NCI-H187 treated with DMSO at 0.1 percent for 48 hours (cell line): ENCODE measurements at places on chromosomes 11 and 22.

DNA sequence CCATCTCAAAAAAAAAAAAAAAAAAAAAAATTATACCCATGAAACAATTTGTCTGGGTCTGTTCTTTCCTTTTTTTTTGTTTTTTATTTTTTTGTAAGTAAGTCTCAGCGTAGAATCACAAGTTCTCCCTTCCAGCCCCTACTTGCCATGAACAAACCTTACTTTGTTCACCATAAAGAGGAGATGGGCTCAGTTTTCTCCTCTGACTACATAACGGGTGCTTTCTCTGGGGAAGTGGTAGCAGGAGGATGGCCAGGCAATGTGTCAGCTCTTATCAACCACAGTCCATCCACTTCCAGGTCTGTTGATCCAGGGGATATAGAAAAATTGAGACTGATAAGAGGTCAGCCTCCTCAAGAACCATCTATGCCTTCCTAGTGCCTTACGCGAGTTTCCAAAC, 11.0 kb downstream of the ASCC2 start:
- DNase-seq, result no peak

DNA sequence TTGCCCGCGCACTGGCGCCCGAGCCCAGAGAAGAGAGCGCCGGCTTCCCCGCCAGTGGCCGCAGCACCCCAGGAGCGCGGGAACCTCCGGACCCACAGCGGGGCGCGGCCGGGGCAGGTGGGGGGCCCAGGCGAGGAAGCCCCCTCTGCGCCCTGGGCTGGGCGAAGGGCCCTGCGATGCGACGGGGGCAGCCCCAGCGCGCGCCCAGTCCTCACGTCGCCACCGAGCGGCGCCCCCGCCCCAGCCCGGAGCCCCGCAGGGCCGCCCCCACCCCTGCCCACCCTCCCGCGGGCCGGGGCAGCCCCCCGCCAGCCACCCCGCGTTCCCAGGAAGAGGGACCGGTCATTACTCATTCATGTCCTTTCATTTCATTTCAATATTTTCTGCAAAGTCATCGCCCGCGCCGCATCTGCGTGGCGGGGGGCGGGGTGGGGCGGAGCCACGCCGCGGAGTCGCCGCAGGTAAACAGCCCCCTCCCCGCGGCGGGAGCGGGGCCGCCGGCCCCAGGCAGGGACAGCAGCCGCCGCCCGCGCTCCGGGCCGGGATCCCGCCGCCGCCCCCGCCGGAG, 673 bp upstream of the PANX2 start:
- no peak for DNase-seq

DNA sequence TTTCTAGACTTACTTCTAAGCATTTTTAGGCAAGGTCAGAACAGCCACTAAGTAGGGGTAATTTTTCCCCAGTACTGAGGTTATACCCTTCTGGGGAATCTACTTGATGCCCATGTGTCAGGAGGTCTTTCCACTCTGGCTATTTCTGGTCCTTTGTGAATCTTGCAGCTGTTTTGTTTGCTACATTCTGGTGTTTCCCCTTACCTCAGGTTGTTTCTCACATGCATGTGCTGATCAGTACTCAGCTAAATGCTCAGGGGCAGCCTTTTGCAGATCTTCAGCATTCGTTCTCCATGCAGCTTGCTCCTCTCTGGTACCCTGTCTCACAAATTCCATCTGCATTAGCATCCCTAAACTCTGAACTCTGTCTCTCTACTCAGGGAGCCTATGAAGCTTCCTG, 303.6 kb downstream of the SOX6 start:
- no peak for DNase-seq

DNA sequence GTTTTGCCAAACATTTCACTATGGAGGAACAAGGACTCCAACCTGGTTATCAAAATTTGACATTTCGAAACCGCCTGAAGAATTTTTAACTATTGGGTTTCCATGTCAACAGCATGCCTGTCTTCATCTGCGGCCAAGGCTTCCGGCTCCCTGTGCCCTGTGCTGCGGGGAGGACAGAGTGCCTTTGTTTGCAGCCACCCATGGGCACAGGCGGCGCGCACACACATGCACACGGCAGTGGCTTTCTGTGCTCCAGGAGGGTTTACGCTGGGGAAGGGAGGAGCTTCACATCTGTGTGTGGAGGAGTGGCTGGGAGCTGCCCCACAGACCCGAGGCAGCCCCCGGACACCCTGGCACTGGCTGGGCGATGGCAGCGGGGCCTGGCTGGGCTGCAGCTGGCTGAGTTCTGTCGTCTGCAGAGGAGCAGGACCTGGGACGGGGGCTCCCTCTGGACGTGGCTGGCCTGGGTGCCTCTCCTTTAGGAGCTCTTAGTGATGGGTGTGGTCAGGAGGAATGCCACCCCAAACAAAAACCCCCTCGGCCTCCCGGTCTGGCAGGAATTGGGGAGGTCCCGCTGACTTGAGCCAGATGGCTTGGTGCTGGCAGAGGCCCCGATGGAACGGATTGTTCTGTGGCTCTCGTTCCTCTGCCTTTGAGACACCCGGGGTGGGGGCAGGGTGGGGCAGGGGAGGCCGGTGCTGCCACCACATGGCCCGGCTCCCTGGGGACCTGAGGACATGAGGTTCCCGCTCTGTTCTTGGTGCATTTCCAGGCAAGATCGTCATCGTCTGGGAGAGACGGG, 1290.9 kb downstream of the BRD1 start:
- DNase-seq, result no peak

DNA sequence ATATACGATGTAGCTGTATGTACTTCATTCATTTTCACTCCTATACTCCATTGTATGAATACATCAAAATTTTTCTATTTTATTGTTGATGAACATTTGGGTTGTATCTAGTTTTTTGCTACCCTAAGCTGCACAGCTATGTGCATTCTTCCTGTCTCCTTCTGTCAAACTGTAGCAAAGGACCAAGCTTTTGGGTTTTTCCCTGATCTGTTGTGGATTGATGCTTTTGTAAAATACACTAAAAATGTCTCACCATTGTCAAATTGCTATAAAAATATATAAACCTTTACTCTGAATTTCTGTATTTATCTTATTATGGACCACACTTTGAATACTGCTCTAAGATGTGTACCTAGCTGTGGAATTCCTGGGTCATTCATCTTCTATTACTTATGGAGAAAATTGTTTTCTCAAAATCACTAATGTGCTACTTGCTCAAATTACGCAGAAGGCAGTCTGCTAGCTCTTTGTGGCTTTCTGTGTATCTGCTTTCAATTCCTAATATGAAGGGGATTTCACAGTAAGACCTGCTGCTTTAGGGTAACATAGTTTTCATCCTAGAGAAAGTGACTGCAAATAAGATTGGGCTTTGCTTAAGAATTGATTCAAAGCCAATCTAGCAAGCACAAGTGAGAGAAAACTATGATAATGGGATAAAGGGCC, 123.4 kb downstream of the CYP2R1 start:
- DNase-seq, result no peak

DNA sequence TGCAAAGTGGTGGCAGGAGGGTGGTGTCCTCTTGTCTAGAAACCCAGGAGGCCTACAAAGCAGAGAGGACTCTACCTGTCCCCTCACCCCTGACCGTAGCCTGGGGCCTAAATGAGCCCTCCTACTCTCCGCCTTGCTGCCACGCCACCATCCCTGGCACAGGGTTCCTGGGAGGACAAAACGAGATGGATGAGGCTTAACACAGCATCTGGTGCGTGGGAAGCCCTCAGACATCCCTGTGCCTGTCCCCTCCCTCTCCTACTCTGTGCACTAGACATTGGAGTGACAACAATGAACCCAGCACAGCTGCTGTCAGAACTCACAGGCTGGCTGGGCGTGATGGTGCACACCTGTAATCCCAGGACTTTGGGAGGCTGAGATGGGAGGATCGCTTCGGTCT, 36.4 kb upstream of the DKK3 start:
- DNase-seq, result no peak
